Activated T-helper 1 cell treated with Interleukin-2 at 50 U/mL for 16 hours (primary cell): ENCODE measurements at places on chromosomes 5 and 9.

- DNase-seq, result no peak
These were observed 45.6 kb downstream of the SLC1A3 start for GRCh38 chr5:36651761-36652685.

DNA sequence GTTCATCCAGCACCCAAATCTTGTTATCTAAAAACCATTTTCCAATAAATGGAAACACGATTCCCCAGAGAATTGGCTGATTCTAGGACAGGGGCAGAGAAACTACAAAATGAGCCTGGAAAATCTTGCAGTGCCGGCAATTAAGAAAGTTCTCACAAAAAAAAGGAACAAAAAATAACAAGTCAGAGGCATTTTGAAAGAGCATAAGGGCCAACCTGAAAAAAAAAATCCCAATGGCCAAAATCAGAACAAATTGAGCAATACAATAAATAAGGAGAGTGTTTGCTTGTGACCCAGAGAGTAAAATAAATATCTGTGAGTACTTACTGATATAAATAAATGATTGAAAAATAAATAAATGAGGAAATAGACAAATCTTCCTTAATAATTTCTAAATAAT lies 55.1 kb upstream of the S1PR3 start:
- no peak for DNase-seq

GRCh38 chr9:90883661-90884060 lies 82.0 kb downstream of the SYK start:
- DNase-seq, result no peak

- no peak for DNase-seq
These were observed 6.4 kb downstream of the TSPAN17 start for GRCh38 chr5:176653401-176654385.

DNA sequence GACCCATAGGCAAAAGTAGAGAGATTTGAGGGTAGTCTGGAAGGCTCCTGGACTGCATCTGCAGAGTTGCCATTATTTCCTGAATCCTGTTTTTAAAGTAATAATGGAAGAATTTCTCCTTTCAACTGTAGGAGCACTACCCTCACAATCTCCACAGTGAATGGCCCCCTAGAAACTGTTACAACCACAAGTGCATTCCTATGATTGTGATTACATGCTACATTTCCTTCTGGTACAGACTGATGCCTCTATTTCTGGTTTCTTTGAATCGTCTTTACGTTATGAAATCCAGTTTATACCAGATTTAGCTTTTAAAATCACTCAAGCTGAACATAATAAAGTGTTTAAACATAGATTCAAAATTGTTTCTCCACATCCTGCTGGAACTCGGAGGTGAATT lies 49.4 kb downstream of the FRMPD1 start:
- DNase-seq, result no peak

DNA sequence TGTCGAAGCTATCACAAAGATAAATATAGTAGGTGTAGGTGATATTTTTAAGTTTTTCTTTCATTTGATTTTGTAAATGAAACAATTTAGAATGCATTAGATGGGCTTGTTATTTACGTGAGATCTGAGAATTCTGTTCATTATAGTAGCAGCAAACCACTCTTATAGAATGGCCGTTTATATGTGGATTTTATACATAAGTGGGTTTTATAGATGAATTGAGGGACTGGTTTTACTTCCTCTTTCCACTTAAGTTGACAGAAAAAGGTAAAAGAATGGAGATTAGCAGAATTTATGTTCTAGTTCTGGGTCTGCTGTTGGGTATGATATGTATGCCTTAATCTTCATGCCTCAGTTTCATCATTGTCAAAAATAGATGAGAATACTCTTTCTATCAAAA lies 5.6 kb downstream of the RMI1 start:
- DNase-seq, result no peak

DNA sequence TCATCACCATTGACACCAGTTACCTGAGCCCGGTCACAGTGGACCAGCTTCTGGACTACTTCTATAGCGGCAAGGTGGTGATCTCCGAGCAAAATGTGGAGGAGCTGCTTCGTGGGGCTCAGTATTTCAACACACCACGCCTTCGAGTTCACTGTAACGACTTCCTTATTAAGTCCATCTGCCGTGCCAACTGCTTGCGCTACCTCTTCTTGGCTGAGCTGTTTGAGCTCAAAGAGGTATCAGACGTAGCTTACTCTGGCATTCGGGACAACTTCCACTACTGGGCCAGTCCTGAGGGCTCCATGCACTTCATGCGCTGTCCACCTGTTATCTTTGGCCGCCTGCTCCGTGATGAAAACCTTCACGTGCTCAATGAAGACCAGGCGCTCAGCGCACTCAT lies 520 bp downstream of the CCIN start:
- no peak for DNase-seq

DNA sequence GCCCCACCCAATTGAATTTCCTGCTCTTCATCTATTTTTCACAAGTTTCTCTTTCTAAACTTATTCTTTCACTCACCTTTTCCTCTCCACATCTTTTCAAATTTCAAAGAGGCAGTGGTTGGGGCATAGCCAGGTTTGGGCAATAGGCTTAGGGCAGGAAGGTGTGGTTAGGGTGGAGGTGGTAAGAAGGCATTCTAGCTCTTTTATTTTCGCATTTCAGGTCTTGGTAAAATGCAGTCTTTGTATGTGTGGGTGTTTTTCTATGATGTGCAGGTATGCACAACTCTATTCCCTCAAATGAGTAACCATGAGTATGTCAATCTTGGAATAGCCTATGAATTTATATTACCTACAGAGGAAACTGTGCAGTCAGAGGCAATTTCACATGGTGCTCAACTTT lies 129.8 kb upstream of the IFNE start:
- DNase-seq, result no peak

DNA sequence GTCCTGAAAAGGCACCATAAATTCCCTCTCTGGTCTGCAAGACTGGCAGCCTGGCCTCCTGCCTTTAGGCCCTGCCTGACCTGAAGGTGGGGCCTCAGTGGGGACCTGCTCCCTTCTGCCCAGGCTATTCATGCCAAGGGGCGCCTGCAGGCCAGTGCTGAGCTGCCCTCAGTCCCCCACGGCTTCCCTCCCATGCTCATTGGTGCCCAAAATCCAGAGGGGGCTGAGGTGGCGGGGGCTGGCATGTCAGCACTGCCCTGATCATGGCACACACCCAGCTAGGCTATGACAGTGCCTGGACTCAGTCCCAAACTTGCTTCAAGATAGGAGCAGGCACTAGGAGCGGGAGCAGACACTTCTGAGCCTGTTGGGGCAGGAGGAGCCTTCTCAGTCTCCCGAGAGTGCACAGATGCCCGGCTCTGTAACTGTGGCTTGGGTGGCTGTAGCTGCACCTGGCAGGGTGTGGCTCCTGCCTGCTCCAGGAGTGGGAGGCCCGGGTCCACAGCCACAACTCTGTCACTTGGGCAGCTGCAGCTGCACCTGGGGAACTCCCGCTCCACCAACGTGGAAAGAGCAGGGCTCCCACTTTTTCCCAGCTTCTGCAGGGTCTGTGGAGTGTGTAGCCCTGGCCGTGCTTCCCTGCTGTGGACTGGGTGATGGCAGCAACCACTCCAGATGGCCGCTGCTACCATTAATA lies 49.0 kb downstream of the NDUFAF2 start:
- no peak for DNase-seq

- no peak for DNase-seq
These were observed 7.5 kb upstream of the PAM start for GRCh38 chr5:102747386-102748166.

DNA sequence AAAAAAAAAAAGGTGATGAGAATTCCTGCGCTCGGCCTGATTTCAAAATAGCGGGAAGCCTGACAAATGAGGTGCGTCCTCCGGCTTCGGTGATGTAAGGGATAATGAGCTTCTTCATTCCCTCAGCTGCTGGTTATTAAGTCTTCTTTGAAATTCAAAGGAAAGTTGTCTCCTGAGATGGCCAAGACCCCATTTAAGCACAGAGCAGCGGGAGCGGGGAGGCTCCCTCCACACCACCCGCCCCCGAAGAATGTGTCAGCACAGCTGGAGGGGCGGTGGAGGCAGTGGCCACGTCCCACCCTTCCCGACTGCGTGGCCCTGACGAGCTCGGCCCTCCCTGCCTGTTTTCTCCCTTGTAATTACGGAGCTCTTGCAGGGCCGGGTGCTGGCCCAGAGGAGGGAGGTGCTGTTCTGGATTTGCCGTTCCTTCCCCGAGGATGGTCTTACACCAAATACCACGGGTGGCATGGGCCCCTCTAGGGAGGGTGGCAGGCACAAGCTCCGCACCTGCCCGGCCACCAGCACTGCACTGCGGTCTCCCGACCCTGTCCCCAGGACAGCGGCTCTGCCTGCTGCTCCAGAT lies 31.0 kb downstream of the SLC9A3 start:
- no peak for DNase-seq

GRCh38 chr5:56011835-56012234 lies 17.1 kb upstream of the IL6ST start:
- no peak for DNase-seq

DNA sequence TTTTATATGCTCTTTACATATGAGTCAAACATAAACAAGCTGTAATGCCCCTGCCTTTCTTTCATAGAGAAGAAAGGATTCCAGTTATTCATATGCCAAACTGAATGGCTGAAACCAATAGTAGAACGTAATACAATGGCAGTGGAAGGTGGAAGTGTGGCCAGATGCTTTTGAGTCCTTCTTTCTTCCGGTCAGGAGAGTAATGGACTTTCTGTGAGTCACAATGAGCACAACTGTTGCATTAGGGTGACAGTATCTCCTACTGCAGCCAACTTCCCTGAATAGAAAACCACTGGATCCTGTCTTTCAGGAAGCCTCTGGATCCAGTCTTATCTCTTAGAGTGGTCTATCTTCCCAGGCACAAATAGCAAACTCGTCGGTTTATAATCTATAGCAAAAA lies 855.2 kb downstream of the MAT2B start:
- DNase-seq, result no peak

GRCh38 chr5:116437922-116438578 lies 136.6 kb downstream of the SEMA6A start:
- DNase-seq, result no peak

DNA sequence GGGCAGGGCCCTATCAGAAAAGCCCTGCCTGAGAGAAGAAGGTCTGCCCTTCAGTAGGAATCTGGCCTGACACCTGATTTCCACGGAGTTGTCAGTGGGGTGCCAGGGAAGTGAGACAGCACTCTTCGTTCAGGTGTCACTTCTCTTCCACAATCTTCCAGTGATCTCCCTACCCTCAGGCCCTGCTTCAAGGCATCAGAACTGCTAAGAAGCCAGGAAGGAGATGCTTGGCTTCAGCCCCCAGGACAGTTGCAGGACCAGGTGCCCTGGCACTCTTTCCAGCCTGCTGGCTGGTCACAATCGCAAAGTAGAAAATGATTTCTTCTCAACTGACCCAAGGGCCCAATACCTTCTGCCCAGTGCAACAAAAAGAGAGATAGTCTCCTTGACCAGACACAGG lies 50.3 kb downstream of the SPOCK1 start:
- no peak for DNase-seq

- no peak for DNase-seq
These were observed 120.2 kb upstream of the FSTL4 start for GRCh38 chr5:133732536-133732935.

DNA sequence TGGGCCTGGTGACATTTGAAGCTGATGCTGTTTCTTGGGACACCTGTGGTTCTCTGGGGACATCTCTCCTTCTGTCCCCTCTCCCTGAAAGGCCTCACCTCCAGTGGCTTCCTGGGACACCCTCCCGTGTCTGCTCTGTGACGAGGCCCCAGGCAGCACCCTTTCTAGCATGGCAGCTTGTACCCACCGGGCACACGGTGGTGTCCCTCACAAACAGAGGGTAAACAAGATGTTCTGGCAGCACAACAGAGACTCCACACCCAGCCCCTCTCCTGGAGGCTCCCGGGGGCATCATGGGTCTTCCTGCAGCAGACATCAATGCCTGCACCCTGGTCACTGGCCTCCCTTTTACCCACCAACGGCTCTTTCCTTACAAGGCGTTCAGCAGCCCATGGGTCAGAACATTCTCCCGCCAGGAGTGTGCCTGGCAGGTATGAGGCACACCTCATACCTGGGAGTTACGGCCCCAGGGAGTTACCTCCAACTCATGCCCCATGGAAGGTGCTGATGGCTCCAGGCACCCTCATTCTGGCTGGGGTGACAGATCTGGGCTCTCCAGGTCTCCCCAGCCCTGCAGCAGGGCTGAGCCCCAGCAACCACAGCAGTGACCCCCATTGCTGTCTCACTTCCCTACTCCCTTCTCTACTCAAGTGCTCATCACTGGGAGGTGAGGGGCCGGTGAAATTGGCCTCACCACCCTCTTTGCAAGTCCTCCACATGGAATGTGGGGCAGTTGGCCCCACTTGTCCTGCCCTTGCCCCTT lies 51.1 kb downstream of the BARX1 start:
- DNase-seq, result no peak

DNA sequence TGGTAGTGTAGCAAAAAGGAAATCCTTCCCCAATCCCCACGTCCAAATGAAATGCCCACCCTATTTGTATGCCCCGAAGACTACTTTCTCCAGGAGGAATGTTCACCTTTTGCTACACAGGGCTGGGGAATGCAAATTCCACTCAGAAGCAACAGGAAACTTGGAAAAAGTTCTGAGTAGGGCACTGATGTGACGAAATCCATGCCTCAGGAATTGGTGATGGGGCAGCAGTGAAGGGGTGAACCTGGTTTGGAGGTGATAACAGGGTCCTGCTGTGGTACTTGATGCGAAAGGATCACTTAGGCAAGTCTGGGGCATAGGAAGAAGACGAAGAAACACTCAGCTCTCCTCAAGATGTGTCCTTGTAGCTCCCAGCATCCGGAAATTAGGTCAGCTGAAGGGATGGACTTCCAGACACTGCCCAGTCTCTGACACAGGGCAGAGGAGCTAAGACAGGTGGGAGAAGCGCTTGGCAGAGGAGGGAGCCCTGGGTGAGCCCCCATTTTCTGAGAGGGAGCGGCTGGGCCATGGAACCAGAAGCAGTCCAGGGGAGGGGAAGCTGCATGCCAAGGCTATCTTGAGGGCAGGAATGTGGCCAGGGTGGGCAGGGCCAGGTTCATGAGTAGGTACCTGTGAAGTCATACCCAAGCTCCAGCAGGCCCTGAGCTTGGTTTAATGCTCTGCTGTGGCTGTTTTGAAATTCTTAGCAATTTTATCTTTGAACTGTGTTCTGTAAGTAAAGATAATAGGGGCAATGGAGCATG lies 22.2 kb upstream of the MVB12B start:
- no peak for DNase-seq
